ENCODE measurements at places on chromosomes 1 and 21.

- no peak for DNase-seq
Observed at GRCh38 chr21:40613546-40614030, 233.4 kb downstream of the DSCAM start.

- DNase-seq = no peak
Observed at GRCh38 chr1:168054117-168054516, 82.6 kb downstream of the GPR161 start.

- DNase-seq = no peak
Observed at GRCh38 chr1:171017426-171017825, 73.3 kb upstream of the FMO3 start.

- no peak for DNase-seq
Observed at GRCh38 chr1:52358851-52359497, 7.0 kb downstream of the CC2D1B start.

- DNase-seq = peak; percentile 58
Observed at GRCh38 chr1:224623743-224624333, 7.7 kb downstream of the CNIH3 start.

GRCh38 chr1:229448354-229448753 is 14.5 kb upstream of the ACTA1 start:
- no peak for DNase-seq

DNA sequence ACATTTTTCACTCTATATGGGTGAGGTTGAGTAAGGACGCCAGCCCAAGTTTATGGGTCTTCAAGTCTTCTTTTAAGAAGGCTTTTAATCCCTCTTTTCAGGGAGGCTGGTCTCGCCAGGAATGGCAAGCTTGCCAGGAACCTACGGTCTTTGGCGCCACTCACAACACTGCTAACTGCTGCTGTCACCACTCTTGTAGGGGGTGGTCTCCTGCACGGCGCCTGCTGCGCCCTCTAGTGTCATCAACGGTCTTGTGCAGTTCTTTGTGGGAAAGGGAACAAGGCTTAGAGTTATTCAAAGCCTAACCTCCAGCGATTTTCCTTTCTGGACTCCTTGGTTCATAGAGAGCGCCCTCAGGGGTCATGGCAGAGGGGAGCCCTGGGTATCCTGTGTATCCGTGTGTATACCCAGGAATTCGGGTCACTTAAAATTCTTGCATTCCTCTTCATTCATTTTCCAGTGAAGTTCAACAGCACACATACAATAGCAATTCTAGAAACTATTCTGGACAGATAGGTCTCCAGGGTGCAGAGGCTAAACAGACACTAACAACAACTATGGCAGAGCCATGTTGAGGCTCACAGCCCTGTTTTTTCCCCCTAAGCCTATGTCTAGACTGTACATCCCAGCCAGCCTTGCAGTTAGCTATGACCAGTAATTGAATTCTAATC is 392.8 kb upstream of the CAMK1G start:
- no peak for DNase-seq

GRCh38 chr1:226108935-226109828 is 46.7 kb downstream of the H3-3A start:
- no peak for DNase-seq

DNA sequence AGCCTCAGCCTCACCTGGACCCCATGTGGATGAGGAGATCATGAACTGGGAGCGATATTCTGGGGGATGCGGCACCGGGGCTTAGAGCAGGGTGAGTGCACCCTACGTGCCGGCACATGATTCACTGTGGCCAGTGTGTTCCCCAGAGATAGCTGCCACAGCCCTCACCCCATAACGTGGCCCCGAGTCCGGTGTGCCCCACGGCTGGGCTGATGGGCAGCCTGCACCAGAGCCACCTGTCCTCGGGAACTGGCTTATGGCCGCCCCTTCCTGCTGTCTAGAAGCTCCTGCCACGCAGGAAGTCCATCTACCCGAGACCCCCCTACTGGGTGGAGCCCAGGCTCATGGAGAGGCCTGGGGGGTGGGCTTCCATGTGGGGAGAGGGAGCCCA is 39.1 kb upstream of the SLC19A1 start:
- DNase-seq = no peak

- DNase-seq = no peak
Observed at GRCh38 chr1:151815716-151816327, 10.6 kb upstream of the LINGO4 start.

- DNase-seq = no peak
Observed at GRCh38 chr1:44785029-44785380, 3.0 kb downstream of the BEST4 start.

- no peak for DNase-seq
Observed at GRCh38 chr1:78667939-78668338, 18.3 kb downstream of the IFI44 start.

GRCh38 chr1:103584537-103584936 is 13.1 kb downstream of the AMY2B start:
- DNase-seq = no peak
